ENCODE measurements at places on chromosomes 5 and 9.

DNA sequence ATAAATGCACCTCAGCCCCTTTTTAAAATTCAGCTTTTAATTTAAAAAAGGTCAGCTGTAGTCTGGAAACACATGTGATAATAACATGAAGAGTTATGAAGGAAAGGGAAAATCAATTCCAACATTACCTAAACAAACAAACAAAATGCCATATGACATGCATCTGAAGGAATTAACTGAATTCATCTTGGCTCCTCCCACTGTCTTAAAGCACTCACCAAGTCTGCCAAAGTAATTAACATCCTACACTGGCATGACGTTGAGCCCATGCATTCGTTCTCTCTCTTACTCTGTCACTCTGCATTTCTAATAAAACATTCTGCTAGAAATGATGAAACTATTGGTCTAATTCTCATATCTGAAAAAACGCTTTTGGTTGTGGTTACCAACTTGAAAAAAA lies 37.7 kb downstream of the TSSK1B start:
- DNase-seq, result no peak

DNA sequence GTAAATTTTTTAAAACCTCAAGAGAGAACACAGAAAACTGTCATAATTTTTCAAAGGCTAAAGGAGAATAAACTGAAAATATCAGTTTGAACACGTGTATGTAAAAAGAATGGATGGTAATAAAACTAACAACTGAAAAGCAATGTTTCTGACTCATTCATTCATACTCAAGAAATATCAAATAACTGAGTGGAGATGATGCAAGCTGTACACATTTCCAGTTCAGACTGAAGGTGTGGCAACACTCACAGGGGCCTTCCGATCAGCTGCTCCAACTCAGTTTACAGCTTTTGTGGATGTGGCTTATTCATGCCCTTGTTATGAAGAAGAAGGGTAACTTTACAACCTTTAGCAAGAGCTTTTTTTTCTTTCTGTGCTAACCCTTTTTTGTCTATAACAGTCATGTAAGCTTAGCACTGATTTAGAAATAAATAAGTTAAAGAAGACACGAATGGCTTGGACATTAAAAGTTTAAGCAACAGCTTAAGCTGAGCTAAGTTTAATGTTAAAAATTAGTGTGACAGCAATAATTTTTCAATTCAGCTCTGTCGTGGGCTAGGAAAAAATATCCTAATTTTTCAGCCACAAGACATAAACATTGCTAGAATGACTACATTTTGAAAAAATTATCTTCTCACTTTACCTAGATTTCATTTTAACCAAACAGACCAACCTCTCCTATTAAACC lies 453.5 kb downstream of the RAB3C start:
- peak; percentile 67 for DNase-seq

GRCh38 chr5:9233712-9234111 lies 312.2 kb downstream of the SEMA5A start:
- no peak for DNase-seq

DNA sequence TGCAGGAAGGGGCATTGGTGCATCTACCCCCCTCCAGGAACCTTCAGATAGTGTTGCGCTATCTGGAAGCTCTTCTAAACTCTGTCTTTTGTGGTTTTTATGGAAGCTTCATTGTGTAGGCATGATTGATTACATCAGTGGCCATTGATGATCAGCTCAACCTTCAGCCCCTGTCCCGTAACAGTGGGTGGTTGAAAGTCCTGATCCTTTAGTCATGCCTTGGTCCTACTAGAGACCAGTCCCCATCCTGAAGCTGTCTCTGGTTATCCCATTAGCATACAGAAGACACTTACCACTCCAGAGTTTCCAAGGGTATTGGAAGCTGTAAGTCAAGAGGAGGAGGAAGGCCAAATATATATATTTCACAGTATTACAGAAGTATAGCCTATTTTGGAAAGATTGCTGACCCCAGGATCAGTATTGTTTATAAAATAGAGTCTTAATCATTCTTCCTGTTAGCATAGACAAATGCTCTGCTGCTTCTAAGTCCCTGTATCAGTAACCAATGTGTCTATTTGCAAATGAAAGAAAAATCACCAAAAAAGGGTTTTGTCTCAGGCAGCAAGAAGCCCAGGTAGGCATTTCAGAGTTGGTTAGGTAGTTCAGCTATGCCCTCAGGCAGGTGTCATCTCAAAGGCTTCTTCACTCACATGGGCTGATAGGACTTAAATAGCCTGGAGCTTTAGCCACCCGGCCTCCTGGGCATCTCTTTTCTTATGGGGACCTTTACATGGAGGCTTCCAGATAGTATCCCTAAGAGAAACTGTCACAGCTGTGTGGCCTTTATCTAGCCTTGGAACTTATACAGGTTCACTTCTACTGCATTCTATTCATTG lies 41.6 kb downstream of the SPIN1 start:
- DNase-seq, result no peak

- no peak for DNase-seq
Observed at GRCh38 chr5:39092581-39093351, 18.6 kb upstream of the RICTOR start.

DNA sequence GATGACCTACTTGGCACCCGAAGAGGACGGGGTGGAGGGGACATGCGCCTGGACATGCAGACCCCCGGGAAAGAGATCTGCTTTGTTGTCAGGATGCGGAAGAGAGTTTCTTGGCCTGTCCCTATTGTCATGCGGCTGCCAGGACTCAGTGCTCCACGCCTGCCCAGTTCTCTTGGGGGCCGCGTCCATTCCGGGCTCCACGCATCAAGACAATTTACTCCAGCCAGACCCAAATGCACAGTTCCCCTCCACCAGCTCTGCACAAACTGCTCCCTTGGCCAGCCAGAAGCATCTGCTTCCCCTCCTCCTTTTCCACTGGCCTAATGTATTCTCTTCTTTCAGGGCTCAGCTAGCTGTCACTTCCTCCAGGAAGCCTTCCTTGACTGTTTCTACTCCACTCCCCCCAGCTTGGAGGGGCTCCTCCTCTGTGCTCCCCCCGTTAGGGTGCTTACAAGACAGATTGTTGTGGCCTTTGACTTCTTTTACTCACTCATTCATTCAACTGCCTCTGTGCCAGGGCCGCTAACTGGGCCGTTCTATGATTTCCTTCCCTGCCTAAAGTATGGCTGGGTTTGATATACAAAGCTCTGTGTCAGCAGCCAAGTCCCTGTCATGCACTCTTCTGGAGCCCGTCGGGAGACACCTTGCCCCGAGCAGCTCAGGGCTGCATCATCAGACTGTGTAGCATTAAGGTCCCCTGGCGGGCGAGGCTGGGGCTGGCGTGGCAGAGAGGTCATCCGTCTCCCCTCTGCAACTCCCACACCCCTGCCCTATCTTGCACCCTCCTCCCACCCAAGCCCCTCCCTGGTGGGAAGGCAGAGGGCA lies 6.6 kb downstream of the FIBCD1 start:
- no peak for DNase-seq

DNA sequence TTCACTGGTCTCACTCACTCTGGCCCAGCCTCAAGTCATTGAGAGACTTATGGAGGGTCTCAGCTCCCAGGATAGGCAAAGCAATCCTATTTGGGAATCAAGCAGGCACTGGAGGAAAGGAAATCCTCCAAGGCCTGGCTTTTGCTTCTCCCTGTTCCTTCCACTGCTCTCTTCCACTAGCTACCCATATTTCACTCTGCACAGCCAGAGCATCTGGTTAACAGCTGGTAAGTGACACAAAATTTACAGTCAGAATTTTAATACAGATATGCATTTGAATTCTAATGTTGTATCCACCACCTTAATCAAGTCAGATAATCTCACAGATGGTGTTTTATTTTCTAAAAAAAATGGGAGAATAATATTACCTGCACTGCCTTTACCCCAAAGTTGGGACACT lies 868 bp upstream of the C1QTNF2 start:
- DNase-seq, result no peak

GRCh38 chr5:134103998-134104654 lies 10.4 kb upstream of the TCF7 start:
- no peak for DNase-seq

GRCh38 chr9:83334320-83334719 lies 203.9 kb downstream of the FRMD3 start:
- peak; percentile 79 for DNase-seq

DNA sequence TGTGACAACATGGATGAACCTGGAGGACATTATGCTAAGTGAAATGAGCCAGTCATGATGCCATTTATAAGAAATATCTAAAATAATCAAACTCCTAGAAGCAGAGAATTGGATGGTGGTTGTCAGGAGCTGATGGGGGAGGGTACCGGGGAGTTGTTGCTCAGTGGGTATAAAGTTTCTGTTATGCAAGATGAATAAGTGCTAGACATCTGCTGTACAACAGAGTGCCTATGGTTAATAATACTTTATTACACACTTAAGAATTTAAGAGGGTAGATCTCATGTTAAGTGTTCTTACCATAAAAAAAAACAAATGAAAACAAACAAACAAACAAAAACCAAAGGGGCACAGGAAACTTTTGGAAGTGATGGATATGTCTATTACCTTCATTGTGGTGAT lies 13.0 kb upstream of the CCDC69 start:
- no peak for DNase-seq

DNA sequence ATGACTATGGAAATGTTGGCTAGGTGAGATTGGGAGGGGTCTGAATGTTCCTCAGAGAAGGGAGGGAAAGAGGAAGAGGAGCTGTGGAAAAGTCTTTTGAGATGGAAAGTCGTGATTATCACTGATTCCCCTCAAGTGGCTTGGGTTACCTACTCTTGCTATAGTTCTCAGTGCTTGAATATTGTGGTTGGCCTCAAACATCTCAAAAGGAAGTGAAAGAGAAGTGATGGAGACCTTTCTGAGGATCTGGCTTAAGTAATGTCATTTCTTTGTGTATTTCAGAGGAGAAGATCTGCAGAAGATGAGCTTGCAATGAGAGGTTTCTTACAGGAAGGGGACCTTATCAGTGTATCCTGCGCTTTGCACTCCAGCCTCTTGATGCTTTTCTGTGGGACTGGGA lies 5.5 kb downstream of the EXOSC2 start:
- DNase-seq, result no peak

GRCh38 chr9:32430720-32431119 lies 46.3 kb downstream of the ACO1 start:
- no peak for DNase-seq

DNA sequence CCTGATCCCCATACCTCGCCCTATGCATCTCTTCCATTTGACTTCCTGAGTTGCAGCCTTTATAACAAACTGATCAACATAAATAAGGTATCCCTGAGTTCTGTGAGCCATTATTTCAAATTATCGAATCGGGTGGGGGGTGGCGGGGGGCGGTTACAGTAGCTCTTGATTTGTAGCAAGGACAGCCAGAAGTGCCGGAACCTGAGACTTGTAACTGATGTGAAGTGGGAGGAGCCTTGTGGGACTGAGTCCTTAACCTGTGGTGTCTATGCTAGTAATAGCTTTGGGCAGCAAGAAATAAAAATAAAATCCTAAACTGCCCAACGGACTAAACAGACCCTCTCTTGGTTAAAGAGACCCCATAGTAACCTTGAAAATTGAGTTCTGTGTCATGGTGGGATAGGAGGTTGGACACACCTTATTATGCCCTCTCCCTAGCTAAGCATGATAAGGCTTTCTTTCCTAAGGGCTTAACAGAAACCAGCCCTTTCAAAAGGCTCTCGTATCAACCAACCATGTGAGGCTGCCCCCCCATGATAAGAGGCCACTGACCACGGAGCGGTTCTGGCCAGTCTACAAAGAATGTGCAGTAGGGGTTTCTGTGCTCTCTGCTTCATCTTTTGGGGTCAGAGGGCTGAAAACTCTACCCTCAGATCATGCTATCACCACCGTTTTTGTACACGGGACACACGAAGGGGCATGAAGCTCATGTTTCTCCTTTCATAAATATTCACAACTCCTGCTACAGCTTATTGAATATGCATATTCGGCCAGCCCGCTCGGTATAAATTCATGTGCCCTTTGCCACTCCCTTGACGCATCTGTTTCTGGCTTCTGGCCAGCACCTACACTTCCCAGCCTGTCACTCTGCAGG lies 39.5 kb upstream of the IQGAP2 start:
- no peak for DNase-seq

DNA sequence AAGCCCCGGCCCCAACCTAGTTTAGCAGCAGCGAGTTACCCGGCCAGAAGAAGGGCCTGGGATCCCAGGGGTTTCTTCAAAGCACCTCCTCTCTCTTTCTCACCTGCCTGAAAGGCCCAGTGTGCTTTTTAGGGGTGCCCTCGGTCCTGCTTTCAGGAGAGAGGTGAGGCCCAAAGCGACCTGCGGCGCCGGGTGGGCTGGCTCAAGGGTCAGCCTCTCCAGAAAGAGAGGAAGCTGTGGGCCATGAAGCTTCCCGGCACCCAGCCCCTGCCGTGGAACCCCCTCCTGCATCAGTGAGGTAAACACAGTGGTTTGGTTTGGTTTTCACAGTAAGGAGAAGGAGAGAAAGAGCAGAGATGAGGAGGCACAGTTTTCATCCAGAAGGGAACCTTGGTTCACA lies 4.3 kb downstream of the FOXB2 start:
- DNase-seq, result no peak

GRCh38 chr5:35337340-35338156 lies 107.3 kb upstream of the PRLR start:
- DNase-seq, result no peak

- no peak for DNase-seq
Observed at GRCh38 chr9:129489838-129490582, 130.9 kb downstream of the C9orf50 start.

DNA sequence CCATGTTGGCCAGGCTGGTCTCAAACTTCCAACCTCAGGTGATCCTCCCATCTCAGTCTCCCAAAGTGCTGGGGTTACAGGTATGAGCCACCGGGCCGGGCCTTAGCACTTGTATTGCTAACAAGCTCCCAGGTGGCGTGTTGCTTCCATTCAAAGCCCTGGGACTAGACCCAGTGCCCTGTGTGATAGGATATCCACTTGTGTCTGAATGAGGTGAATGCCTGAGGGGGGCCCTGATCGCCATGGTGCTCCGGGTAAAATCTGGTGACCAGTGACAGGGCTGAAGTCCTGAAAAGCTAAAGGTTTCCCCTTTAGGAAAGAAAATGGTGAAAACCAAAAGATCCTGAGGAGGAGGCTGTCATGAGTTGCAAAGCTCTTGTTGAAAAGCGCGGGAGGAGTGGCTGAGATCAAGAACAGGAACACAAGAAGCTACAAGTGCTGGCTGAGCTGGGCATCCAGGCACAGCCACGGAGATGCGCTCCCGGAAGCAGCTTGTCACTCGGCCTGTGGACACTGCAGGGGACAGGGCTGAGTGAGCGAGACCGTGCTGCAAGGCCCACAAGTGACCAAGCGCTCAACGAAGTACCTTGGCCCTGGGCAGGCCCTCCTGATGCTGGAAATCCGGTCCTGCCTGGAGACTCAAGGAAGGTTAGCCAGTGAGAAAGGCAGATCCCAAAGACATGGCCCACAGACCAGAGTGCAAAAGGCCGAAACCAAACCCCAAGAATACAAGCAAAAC lies 39.8 kb upstream of the NXNL2 start:
- no peak for DNase-seq

DNA sequence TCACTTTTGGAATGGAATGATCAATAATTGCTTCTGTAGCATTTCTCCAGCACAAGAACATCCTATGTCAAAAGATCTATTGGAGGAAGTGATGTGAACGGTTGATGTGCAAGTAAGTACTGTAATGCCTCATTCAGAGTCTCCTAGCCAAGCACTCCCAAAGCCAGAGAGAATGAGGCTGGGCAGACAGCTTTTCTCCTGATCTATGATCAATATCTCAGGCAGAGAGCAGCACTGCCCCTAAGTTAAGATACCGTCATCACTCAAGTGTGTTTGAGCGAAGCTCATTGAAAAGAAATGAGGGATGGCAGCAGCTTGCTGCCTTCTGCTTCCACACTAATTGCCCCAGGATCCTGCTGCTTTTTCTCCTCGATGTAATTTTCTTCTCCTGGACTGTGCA lies 324.1 kb upstream of the GRAMD2B start:
- no peak for DNase-seq

- no peak for DNase-seq
Observed at GRCh38 chr5:956941-957747, 51.5 kb upstream of the NKD2 start.

GRCh38 chr5:126360467-126360866 lies 62.7 kb upstream of the GRAMD2B start:
- DNase-seq, result no peak
